Femur (tissue), 1 donor: ENCODE measurements at places on chromosomes 2 and 18.
A peak's percentile ranks its signal among the peaks of the same experiment; 100 is the strongest.

DNA sequence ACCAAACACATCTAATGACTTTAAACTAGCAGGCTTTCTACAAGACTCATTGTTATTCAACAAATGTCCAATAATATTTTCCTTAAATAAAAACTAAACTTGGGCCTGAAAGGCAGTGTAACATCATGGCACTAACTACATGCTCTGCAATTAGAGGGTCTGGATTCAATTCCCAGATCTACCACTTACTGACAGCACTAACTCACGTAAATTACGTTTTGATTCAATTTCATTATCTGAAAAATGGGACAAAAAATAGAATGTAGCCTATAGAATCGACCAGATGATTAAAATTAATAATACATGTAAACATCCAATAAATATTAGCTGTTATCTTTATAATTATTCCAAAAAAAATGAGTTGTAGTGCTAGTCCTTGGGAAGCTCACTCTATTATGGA, 98.0 kb upstream of the DDX18 start:
- no peak for DNase-seq

- no peak for DNase-seq
Measured at GRCh38 chr2:119772128-119772527, 12.4 kb downstream of the PTPN4 start.

- no peak for DNase-seq
Measured at GRCh38 chr18:26503382-26503781, 45.0 kb downstream of the KCTD1 start.

- DNase-seq, result no peak
Measured at GRCh38 chr2:233201258-233202013, 50.0 kb upstream of the ATG16L1 start.

GRCh38 chr2:188333751-188334524, 42.3 kb downstream of the GULP1 start:
- peak; percentile 53 for DNase-seq

- no peak for DNase-seq
Measured at GRCh38 chr18:47485221-47485797, 233.8 kb upstream of the SKOR2 start.

DNA sequence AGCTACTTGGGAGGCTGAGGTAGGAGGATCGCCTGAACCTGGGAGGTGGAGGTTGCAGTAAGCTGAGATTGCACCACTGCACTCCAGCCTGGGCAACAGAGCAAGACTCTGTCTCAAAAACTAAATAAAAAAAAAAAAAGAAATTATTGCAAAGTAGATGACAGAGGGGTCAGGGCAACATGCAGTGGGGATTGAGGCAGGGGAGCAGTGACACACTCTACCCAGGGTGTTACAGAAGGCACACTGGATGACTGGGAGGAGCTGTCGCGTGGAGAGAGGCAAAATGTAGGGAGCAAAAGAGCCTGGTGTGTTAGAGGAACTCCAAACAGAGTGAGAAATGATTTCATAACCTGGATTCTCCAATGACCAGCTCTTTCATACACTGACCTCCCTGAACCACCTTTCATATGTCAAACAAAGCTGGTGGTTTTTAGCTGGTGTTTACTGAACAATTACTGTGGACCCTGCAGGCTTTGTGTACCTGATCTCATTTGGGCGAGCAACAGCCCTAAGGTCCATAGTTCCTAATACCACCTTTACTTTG, 22.1 kb downstream of the FBXO41 start:
- no peak for DNase-seq

- no peak for DNase-seq
Measured at GRCh38 chr18:8188184-8188583, 421.1 kb upstream of the RAB12 start.

- no peak for DNase-seq
Measured at GRCh38 chr2:46239847-46240181, 57.4 kb upstream of the EPAS1 start.

GRCh38 chr2:97730245-97730644, 16.9 kb downstream of the ZAP70 start:
- no peak for DNase-seq

DNA sequence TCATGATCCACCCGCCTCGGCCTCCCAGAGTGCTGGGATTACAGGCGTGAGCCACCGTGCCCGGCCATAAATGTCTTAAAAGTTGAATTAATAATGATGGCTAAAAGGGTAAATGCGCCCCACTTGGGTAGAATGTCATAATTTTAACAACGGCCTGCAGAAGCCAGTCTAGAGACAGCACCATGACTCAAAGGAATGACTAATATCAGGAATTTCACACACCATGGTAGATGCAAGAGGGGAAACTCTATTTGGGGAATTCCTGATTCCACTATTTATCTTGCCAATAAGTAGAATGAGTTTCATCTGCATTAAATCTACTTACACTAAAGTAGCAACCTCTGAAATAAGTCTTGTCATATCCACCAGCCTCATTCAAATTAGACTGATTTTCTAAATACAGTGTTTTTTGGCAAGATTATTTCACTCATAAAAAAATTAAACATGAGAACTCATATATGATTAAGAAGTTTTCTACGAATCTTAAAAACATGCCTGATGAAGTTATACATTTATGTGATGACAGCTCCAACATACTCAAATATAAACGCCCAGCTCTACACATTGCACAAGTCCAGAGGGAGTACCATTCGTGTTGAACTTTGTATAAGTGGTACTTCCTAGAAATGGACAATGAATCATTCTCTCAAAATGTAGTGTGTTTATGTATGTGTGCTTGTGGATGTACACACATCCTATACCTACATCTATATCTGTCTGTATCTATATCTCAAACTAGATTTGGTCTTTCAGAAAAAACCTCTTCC, 309.7 kb downstream of the IRS1 start:
- DNase-seq, result no peak

DNA sequence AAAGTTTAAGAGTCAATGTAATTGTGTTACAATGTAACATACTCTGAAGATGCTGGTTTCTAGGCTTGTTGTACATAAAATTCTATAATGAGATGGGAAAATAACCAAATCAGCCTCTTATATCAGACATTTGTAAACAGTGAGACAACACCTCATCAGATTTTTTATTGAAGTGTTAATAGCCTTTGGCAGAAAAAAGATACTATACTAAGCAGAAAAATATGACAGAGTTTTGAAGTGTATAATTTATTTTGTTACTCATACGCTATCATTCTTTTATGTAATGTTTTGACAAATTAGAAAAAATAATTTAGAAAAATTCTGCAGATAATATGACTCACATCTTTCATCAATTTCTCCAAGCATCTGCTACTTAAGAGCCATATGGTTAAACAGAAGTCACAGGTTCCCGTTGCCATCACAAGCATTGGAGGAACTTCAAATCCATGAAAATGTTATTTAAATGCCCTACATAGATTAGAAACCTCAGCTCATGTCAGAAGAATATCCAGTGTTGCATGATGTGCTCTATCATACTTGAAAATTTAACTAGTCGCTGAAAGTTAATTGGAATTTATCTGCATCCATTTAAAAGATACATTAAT, 535.4 kb downstream of the LRP1B start:
- DNase-seq, result no peak

DNA sequence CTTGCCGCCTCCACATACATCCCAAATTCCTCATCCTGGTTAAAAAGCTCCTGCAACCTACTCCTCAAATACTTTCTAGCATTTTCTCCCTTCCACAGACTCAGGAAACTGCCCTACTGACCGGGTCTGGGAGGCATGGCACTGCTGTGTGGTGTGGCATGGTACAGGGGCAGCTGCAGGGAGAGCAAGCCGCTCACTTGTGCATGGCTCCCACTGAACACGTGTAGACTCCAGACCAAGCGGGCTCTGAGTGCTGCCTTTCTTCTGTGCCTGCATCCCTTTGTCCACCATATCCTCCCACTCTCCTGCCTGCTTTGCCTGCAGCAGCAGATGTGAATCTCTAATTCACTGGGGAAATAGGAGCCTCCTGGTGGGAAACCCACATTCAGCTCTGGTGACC, 72.2 kb downstream of the CCDC93 start:
- no peak for DNase-seq

- DNase-seq, result no peak
Measured at GRCh38 chr18:48136827-48137373, 206.4 kb upstream of the SMAD2 start.

GRCh38 chr2:28745876-28746275, 5.8 kb upstream of the PPP1CB start:
- DNase-seq, result no peak

DNA sequence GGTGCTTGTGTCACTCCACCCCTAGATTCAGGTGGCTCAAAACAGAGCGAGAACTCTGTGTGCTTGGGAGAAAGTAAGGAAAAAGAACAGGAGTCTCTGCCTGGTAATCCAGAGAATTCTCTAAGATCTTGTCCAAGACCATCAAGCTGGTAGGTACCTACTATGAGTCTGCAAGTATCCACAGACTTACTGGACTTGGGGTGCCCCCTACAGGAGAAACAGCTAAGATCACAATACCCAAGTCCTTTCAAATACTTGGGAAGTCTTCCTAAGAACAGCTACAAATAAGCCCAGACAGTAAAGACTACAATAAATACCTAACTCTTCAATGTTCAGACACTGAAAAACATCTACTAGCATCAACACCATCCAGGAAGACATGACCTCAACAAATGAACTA, 1143.6 kb upstream of the ACVR2A start:
- no peak for DNase-seq

GRCh38 chr2:64234150-64234549, 89.9 kb upstream of the PELI1 start:
- DNase-seq, result no peak

DNA sequence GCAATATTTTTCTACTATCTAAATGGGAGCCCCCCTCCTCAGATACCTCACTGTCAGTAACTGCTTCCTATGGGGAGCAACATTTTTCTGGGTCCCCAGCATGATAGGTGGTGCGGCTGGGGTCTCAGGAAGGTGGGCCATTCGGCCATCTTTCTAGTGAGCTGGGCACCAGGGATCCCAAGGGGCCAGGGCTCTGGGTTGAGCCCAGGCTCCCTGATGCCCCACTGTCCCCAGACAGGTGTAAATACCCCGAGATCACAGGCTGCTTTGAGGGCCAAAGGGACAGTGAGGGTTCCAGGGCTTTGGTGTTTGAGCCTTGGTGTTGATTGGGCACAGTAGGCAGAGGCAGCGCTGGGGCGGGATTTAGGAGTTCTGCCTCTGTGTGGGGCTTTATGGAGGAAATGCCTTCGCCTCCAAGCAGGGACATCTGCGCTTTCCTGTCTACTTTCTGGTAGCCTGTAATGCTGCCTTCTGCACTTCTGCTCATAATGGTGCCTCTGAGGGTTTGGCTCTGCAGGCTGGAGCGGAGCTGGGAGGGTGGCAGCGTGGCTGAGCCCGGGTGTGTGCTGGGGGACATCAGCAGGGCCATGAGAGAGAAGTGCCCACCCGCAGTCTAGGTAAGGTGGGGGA, 5.3 kb downstream of the ITM2C start:
- DNase-seq, result no peak

DNA sequence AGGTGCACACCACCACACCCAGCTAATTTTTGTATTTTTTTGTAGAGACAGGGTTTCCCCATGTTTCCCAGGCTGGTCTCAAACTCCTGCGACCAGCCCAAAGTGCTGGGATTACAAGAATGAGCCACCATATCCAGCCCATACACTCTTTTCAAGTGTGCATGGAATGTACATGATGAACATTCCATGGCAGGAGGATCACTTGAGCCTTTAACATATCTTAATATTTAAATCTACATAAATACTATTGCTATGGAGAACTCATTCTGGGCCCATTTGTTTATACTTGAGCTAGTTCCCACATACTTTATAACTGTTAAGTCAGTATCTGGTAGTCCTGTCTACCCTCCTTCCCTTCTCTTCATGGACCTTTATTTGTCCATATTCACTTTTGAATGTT, 48.4 kb downstream of the RPE start:
- DNase-seq, result no peak

- no peak for DNase-seq
Measured at GRCh38 chr2:181047829-181048228, 67.4 kb downstream of the UBE2E3 start.

DNA sequence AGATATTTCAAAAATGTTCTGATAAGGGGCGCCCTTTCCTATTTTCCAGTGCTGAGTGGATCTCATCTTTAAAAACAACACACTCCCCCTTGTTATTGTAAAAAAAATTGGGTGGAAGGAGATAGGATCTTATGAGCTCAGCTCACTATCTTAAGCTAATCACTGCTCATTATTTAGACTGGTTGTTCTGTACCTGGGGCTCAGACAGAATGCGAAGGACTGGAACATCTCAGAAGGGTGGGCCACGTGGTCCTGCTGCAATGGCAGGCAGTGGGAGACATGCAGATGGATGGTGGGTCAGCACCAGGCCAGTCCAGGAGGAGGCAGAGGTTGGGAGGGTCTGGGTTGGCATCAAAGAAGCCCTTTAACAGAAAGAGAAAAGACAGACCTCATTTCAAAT, 48.3 kb upstream of the GPR155 start:
- no peak for DNase-seq

GRCh38 chr18:58314284-58314683, 270.3 kb downstream of the NEDD4L start:
- peak; percentile 50 for DNase-seq

DNA sequence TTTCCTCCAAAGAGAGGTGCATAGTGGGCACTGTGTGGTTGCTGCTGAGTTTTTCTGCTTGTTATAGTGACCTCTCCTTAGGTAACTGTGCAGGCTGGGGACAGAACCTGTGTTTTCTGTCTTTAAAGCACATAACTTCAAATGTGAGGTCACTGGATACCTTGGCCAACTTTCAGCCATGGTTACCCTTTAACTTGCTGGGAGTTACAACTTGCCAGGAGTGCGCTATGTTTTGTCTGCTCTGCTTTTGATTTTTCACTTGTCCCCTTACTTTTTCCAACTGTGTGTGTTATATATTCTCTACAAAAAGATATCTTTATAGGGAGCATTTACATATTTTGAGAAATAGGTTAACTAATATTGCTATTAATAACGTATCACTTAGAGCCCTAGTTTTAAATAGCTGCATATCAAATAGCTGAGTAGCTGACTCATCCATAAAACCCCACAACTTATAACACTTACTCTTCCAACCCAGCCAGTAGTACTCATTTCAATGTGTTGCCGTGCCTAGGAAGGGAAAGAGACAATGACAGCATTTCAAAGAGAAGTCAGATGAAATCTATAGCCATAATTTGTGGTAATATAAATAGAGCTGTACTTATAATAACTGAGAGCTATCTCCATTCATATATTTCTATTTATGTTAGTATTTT, 51.6 kb downstream of the DPP4 start:
- DNase-seq, result no peak

- no peak for DNase-seq
Measured at GRCh38 chr2:39541011-39541930, 104.2 kb upstream of the MAP4K3 start.

- no peak for DNase-seq
Measured at GRCh38 chr18:49491534-49491856, 4.5 kb upstream of the C18orf32 start.

DNA sequence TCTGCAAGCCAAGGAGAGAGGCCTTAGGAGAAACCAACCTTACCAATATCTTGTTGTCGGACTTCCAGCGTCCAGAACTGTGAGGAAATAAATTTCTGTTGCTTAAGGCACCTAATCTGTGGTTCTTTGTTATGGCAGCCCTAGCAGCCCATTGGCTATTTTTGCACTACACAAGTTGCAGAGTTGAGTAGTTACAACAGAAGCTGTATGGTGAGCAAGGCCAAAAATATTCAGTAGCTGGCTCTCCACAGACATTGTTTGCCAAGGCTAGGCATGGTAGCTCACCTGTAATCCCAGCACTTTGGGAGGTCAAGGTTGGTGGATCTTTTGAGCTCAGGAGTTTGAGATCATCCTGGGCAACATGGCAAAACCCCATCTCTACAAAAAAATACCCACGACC, 27.1 kb upstream of the SCYGR1 start:
- DNase-seq, result no peak
